ENCODE measurements at places on chromosomes 11 and 22. TPM values are rescaled to one million over a fixed set of nuclear protein-coding genes. Genes with fewer than 3 reads are reported as not detected.

The CYB5R3 gene
- total RNA-seq, result 28.7 TPM

The SYT7 gene
- 1.6 TPM for total RNA-seq

The DDT gene
- total RNA-seq, result 39.7 TPM

The OR52I1 gene
- total RNA-seq, result not detected

The FXYD2 gene
- 1.0 TPM for total RNA-seq

The MMP12 gene
- not detected for total RNA-seq

The RBMXL2 gene
- not detected for total RNA-seq

The DDX6 gene
- 103 TPM for total RNA-seq

The APBB1 gene
- 28.7 TPM for total RNA-seq

The DNAJB13 gene
- total RNA-seq, result not detected

The GUCY1A2 gene
- total RNA-seq, result 15.7 TPM

The SLC43A3 gene
- 15.1 TPM for total RNA-seq

The RASSF10 gene
- total RNA-seq, result 0.52 TPM

The ALDH3B1 gene
- total RNA-seq, result 2.6 TPM
